CD4-positive, alpha-beta T cell (primary cell): ENCODE measurements at places on chromosomes 5 and 9. TPM values are rescaled to one million over a fixed set of nuclear protein-coding genes. Genes with fewer than 3 reads are reported as not detected.
A peak's percentile ranks its signal among the peaks of the same experiment; 100 is the strongest.

- no peak for DNase-seq
These were observed 1293.7 kb upstream of the C9orf72 start for GRCh38 chr9:28866951-28867350.

GRCh38 chr5:171743436-171744076 is 42.1 kb upstream of the SMIM23 start:
- no peak for DNase-seq

- no peak for DNase-seq
These were observed 703 bp downstream of the FAM120AOS start for GRCh38 chr9:93452710-93453046.

GRCh38 chr5:102811972-102812371 is 56.9 kb downstream of the PAM start:
- DNase-seq = no peak

DNA sequence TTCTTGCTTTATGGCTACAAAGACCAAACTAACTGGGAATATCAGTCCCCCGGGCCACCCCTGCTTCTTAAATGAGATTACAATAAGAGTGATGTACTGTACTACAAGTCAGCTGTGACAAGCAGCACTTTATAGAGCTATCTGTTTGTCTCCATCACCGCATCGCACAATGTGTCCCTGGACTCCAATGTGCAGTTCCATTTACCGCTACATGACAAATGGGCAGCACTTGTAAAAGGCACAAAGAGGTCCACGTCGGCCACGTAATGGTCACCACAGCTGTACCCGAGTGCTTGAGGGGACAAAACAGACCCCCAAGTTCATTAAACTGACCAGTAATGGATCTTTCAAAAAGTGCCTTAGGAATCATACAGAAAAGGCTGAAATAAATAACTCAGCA is 54.1 kb downstream of the PSMB7 start:
- DNase-seq = no peak

- no peak for DNase-seq
These were observed 100.2 kb downstream of the SCAI start for GRCh38 chr9:125043148-125043547.

GRCh38 chr5:35794684-35795375 is 61.9 kb upstream of the IL7R start:
- DNase-seq = no peak

GRCh38 chr5:141965071-141965470 is 3.8 kb upstream of the RNF14 start:
- DNase-seq = no peak

- no peak for DNase-seq
These were observed 4.3 kb downstream of the HSPA9 start for GRCh38 chr5:138570871-138571270.

DNA sequence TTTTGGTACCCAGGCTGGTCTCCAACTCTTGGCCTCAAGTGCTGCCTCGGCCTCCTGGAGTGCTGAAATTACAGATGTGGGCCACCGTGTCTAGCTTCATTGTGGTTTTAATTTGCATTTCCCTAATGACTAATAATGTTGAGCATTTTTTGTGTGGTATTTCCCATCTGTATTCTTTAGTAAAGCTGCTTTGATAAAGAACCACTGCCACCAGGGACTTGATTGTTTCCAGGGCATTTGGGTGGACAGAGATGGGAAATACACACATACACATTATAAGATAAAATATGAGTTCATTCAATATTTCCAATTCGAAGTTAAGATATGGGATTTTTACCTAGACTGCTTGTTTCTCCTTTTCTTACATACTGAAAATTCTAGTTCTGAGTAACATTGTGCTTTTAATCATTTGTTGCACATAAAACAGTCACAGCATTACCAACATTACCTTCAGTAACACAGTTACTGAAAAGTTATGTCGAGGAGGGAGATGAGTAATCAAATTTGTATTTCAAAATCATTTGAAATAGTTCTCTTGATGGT is 28.9 kb downstream of the HABP4 start:
- no peak for DNase-seq

- DNase-seq = no peak
These were observed 454.3 kb downstream of the TLE1 start for GRCh38 chr9:81234924-81235610.

- no peak for DNase-seq
These were observed 39.2 kb downstream of the GPR107 start for GRCh38 chr9:130092910-130093309.

DNA sequence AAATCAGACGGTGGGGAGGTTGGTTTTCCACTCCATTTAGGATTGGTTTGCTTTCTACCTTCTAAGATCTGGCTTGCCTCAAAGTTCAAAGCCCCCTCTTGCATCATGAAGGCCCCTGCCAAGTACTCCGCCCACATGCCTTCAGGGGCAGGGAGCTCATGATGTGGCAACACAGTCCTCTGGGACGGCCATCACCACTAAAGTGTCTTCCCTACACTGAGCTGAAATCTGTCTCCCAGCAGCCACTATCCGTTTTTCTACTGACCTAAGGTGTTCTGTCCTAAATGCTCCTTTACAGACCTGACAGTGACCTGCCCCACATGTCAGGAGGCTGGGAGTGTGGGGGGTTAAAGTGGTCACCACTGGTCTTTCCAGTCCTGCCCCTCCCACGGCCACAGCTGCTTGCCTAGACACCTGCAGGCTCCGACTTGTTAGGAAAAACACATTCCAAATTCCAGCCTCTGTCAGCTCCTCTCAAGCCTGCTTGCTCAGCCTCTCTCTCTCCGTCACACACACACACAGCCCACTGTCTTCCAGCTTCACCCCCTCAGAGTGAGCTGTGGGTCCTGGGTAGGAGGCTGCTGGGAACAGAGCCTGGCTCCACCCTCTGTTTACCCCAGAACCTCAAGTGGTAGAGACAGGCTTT is 44.9 kb downstream of the SHB start:
- no peak for DNase-seq

- DNase-seq = peak; percentile 74
These were observed 1.9 kb upstream of the RIC1 start for GRCh38 chr9:5626727-5627634.

- no peak for DNase-seq
These were observed 433.4 kb upstream of the TNC start for GRCh38 chr9:115551396-115551795.

- no peak for DNase-seq
These were observed 341.2 kb downstream of the TRIM32 start for GRCh38 chr9:117028103-117028858.

GRCh38 chr5:150119421-150120061 is 33.2 kb upstream of the CSF1R start:
- DNase-seq = no peak

DNA sequence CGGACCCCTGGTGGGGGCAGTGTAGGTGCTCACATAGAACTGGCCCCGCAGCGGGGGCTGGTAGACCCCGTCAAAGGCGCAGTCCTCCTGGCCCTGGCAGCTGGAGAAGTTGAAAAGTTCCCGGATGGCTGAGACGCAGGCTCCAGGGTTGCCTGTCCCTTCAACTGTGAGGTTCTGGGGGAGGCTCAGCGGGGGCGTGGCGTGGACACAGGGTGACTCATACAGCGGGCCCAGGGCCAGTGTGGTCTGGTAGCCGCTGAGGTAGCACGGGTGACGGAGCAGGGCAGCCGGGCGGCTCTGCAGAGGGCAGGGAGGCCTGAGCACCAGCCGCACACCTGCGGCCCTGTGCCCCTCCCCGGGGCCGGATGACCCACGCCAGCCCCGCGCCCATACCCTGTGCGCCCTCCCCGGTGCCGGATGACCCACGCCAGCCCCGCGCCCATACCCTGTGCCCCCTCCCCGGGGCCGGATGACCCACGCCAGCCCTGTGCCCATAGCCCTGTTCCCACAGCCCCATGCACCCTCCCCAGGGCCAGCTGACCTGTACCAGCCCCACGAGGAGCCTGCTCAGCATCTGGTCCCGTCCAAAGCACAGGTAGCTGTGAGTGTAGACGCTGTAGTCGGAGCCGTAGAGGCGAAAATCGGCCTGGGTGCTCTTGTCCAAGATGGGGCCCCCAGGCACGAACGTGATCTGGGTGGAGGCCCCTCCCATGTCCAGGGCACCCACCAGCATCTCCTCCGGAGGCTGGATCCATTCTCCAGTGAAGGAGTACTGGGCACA is 5.0 kb downstream of the ENTPD8 start:
- DNase-seq = no peak

DNA sequence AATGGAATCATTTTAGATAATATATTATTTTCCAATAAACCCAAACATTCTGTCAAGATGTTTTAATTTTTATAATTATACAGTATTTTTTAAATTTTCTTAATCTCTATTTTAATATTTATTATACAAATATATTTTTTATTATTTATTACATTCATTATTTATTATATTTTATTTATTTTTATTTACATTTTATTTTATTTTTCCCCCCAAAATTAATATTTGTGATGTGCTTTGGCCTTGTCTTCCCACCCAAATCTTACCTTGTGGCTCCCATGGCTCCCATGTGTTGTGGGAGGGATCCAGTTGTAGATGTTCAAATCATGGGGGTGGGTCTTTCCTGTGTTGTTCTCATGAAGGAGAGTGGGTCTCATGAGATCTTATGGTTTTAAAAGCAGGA is 382.1 kb downstream of the TLE4 start:
- no peak for DNase-seq

GRCh38 chr9:94859891-94860290 is 133.4 kb downstream of the AOPEP start:
- DNase-seq = no peak

DNA sequence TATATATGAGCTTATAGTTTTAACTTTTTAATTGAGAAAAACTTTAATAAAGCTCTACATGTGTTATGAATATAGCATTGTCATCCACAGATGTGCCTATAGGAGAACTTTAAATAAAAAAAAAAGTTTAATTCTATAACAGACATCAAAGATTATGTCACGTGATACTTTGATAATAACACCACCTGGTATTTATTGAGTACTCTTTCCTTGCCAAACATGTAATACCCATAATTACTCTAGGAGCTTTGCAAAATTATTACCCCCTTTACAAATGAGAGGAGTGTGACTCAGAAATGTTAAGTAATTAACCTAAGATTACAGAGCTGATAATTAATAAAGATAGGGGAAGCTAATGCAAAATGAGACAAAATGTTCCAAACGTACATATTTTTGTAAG is 43.0 kb downstream of the ITGA2 start:
- no peak for DNase-seq

DNA sequence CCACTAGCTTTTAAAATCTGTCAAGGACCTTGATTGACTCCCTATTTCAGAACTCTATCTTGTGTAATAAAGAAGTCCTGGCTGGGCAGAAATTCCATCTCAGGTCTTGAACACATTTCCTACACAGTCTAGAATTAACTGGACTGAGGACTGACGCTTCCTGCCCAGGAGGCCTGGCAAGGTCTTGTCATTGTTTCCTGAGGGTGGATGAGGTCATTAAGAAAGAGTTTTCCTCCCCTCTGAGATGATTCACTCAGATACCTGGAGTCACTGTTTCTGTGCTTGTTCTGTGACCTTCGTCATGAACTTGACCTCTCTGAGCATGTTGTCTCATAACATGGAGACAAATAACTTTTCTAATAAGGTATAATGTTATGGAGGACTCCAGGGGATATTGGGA is 10.0 kb downstream of the MTAP start:
- DNase-seq = no peak

DNA sequence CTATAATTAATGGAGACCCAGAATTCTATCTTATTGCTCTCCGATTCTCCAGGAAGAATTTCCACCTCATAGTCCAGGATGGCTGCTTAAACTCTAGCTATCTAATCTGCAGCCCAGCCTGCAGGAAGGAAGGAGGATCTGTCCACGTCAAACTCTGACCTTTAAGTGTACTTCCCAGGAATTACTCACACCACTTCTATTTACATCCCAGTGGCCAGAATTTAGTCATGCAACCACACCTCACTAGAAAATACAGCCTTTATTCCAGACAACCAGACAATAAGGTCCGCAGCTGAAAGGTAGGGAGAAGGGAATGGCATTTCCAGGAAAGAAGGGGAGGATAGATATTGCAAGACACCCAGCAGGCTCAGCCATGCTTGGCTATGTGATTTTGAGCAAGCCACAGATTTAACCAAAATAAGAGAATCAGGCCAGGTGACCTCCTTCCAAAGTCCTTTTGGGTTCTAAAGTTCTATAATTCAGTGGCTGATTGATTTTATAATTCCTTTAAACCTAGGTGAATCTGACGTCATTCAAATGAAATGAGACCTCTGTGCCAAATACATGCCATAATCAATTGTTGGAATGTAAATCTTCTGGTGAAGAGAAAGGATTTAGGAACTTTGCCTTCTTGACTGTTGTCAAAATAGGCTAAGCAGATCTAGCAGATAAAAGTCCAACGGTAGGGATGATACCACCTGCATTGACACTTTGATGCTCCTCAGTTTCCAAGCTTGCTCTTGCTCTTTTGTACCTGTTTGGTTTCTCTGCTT is 3.7 kb upstream of the DENND1A start:
- DNase-seq = no peak

DNA sequence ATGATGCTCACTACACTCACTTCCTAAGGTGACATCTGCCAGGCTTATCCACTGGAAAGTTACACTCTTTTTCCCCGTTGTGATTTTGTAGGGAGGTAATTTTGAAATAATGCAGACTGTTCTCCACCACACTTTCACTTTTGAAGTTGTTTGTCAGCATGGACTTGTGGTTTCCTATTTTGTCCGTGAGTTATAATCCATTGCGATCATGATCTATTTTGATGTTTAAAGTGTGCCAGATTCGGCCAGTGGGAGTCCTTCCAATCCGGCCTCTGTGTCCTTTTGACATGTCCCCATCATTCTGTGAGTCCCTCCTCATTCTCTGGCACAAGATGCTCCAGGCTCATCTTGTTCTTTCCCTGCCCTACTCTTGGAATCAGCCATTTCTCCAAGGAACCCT is 211.3 kb upstream of the KLF4 start:
- DNase-seq = no peak

GRCh38 chr5:127441799-127442484 is 75.5 kb upstream of the PRRC1 start:
- DNase-seq = no peak

DNA sequence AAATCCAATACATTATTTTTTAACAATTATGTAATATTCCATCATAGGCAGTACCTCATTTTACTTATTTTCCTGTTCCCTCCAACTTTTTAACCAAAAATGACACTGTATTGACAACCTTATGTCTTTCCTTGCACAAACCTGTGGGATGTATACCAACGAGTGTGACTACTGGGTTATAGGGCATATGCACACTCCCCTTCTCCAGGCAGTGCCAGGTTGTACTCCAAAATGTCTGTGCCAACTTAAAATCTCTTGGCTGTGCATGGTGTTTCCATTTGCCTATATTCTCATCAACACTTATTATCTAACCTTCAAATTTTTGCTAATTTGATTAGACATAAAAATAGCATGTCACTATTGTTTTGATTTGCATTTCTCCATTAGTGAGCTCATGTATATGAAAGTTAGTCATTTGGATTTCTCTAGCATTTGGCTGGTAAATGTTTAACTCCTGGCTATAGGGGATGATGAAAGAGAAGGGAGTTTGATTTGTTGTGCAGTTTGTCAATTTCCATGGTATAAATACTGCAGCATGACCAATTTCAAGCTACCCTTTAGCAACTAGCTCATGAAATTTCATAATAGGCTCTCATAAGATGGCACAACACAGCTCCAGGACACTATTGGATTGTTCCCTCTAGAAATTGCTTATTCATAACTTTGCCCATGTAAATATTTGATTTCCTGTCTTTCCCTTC is 129.9 kb downstream of the BAAT start:
- DNase-seq = no peak

Gene RAI14
- total RNA-seq = 0.20 TPM

Gene PTPRD
- total RNA-seq = not detected

Gene GRM6
- total RNA-seq = not detected

Gene C9orf153
- 0.66 TPM for total RNA-seq

Gene F12
- total RNA-seq = 0.20 TPM

Gene RANBP17
- not detected for total RNA-seq

Gene HRH2
- total RNA-seq = 3.4 TPM

Gene CCNO
- total RNA-seq = not detected

Gene SLC23A1
- not detected for total RNA-seq

Gene RABGAP1
- 20.6 TPM for total RNA-seq

Gene PTCH1
- 15.8 TPM for total RNA-seq
